ENCODE measurements at places on chromosomes 16 and 17. TPM values are rescaled to one million over a fixed set of nuclear protein-coding genes. Genes with fewer than 3 reads are reported as not detected.

GRCh38 chr16:35685085-35685484 lies 2225.7 kb downstream of the TP53TG3F start:
- no peak for DNase-seq

GRCh38 chr17:76147211-76148014 lies 6.4 kb upstream of the FOXJ1 start:
- no peak for DNase-seq

Gene CBLN1
- total RNA-seq: 0.40 TPM

DNA sequence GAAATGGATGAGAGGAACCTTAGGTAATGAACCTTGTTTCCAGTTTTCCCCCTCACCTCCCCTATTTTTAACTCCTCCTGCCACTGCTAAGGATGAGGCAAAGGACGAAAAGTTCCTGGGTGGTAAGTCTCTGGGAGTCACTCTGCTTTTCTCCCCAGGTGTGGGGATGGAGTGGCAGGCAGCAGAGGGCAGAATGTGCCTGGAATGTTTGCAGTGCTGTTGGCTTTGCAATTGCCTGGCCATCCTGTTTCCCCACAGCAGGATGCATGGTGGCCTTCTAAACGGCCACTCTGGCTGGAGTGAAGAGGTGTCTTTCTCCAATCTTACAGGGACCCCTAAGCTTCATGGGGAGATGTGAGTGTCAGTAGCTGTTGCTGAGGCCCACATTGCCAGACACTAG lies 432.5 kb upstream of the ZFHX3 start:
- no peak for DNase-seq

Gene PRSS27
- total RNA-seq: 0.34 TPM

GRCh38 chr17:50634224-50634914 lies at the start of gene ABCC3:
ABCC3 (plus strand) TSS chr17:50634881; CDS start chr17:50634937, 56 bp downstream.
- DNase-seq: peak; percentile 86

DNA sequence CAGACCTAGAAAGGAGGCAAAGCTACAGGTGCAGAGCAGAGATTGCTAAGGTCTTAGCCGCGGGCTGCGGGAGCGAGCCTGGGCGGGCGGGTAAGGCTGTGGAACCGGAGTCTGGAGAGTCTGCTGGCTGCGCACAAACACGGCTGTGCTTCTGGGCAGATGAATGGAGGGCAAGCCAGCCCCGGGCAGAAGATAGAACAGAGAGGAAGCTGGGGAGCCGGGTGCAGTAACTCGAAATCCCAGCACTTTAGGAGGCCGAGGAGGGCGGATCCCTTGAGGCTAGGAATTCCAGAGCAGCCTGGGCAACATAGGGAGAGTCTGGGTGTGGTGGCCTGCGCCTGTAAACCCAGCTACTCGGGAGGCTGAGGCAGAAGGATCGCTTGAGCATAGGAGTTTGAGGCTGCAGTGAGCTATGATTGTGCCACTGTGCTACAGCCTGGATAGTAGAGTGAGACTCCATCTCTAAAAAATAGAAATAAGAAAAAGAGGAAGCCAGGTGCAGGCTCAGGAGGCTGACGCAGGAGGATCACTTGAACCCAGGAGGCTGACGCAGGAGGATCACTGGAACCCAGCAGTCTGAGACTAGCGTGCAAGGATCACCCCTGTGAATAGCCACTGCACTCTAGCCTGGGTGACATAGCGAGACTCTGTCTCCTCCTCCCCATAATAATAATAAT lies 56.3 kb downstream of the PITPNC1 start:
- DNase-seq: no peak

Gene GJC1
- 18.6 TPM for total RNA-seq

DNA sequence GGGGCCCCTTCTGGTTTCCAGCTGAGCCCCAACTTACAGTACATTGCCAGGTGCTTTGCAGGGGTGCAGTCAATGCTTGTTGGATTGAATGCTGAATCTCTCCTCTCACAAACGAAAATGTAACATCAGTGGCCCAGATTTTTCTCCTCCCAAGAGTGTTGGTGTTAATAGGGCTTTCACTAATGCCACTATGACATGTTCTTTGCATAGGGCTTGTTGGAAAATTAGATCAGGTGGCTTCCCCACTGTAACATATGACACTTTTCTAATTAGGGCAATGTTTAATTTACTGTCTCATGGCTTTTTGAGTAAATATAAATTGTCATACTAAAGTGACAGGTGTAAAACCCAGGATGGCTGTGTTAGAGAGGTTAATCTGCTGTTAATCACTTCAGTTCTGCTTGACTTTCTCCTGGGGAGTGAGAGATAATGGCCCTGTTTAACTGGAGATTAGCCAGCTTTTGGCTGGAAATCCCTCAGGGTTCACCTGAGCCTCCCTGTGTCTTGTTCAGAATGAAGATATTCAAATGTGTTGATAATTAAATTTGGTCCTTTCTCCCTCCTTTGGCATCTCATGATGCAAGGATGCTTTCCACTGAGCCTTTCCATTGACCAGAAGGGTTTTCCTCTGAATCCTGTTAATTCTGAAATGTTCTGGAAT lies 502.3 kb downstream of the RBFOX1 start:
- no peak for DNase-seq

Gene NLE1
- 10.5 TPM for total RNA-seq

GRCh38 chr16:55257966-55258613 lies 65.9 kb upstream of the IRX6 start:
- DNase-seq: peak; percentile 74

- peak; percentile 63 for DNase-seq
Measured at GRCh38 chr17:51119415-51120356, 982 bp downstream of the SPAG9 start.

GRCh38 chr17:79995696-79996095 lies 40.0 kb downstream of the TBC1D16 start:
- no peak for DNase-seq

Gene MMP28
- 62.7 TPM for total RNA-seq

DNA sequence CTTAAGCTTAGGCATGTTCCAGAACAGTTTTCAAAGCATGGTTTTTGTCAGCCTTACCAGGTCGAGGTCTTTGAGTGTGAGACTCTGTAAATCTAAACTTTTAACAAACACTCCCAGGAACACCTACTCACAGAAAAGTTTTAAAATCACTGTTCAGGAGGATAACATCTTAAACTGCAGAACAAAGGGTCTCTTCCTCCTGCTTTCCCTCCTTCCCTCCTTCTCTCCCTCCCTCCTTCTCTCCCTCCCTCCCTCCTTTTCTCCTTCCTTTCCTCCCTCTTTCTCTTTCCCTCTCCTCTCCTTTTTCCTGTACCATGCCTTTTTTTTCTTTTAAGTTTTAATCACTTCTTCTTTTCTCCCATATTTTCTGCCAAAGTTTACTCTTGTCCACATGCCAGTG lies 153.5 kb upstream of the MAF start:
- DNase-seq: no peak

GRCh38 chr17:17051791-17052461 lies 9.7 kb downstream of the MPRIP start:
- peak; percentile 43 for DNase-seq
